Pons (tissue), 1 donor: ENCODE measurements at places on chromosomes 5 and 9.

GRCh38 chr5:76225336-76225735, 142.2 kb downstream of the SV2C start:
- DNase-seq = no peak

GRCh38 chr9:134059661-134060395, 8.0 kb downstream of the BRD3 start:
- DNase-seq = peak; percentile 76

DNA sequence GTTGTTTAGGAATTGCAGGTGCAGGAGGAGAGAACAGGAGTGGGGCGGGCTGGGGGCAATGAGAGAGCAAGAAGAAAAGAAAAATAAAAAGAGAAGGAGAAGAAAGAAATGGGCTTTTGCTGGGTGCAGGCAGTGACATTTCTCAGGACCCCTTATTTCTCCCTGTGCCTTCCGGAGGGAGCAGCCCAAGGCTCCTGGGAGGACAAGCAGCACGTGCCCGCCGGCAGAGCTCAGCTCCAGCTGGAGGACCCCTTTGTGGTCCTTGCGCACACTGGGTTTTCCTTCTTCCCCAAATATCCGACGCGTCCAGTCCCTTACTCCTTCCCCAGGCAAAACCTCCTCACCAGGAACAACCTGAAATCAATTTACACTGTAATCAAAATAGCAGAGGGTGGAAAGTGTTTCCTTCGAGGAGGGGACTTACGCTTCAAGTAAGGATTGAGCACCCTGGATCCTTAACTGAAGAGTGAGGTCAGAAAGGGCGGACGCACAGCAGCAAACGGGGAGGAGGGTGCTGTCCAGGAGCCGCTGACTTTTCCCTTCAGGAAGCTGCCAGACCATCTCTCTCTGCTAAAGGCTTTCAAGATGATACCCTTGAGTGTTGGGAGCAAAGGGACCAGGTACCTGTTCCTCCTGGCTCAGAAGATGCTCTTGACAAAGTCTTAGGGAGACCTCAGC, 2.1 kb downstream of the BTNL9 start:
- DNase-seq = no peak

GRCh38 chr9:130931508-130932254, 7.4 kb downstream of the FIBCD1 start:
- DNase-seq = no peak

- peak; percentile 17 for DNase-seq
These were observed 757 bp downstream of the FXN start for GRCh38 chr9:69036309-69036708.

GRCh38 chr9:121362813-121363621, 7.0 kb downstream of the STOM start:
- peak; percentile 42 for DNase-seq

GRCh38 chr5:14204011-14204670, 61.0 kb downstream of the TRIO start:
- no peak for DNase-seq

DNA sequence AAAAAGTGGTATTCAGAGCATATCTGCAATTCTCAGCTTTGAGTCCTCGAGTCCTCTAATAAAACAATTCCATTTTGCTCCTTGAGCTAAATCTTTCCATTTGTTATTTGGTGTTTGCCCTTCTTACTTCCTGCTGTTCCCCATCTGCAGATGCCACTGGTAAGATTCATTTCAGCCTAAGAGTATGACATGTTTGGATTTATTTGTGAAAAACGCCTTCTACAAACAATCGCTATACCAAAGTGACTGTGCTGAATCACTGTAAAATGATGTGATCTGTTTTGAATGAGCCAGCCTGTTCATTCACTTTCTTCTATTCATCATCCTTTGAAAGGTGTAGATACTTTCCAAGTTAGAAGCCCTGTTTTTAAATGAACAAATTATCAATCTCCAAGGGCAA, 27.7 kb downstream of the KCTD16 start:
- DNase-seq = no peak

DNA sequence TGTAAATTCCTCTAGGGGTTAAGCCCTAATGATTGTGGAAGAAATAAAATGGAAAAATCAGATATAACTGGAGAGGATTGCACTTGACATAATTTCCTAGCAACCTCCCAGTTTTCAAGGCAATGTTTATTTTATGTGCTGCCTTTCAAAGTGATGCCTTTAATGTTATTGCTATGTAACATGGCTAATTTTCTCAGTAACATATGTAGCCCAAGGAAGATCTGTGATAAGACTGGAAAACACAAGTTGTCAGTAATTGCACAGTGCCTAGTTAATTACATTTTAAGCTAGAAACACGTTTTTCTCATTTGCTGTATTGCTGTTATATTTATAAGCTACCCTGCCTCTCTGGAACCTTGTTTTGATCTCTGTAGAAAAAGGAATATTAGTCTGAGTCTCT, 49.2 kb upstream of the KCNN2 start:
- no peak for DNase-seq

GRCh38 chr5:38551030-38552017, 5.1 kb downstream of the LIFR start:
- peak; percentile 89 for DNase-seq

GRCh38 chr9:94096819-94097577, 12.7 kb downstream of the PTPDC1 start:
- no peak for DNase-seq

GRCh38 chr5:59799668-59800346, 93.7 kb downstream of the PDE4D start:
- DNase-seq = peak; percentile 75

DNA sequence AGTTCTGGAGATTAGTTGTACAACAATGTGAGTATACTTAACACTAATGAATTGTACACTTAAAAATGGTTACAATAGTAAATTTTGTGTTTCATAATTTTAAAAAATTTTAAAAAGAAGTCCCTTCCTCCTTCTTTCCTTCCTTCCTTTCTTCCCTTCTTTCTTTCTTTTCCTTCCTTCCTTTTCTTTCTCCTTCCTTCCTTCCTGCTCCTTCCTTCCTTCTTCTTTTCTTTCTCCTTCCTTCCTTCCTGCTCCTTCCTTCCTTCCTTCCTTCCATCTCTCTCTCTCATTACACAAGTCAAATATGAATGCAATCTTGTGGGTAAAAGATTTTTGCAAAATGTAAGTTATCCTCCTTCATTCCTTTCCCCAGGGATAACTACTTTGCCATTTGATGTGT, 97.1 kb upstream of the TBCA start:
- DNase-seq = no peak

DNA sequence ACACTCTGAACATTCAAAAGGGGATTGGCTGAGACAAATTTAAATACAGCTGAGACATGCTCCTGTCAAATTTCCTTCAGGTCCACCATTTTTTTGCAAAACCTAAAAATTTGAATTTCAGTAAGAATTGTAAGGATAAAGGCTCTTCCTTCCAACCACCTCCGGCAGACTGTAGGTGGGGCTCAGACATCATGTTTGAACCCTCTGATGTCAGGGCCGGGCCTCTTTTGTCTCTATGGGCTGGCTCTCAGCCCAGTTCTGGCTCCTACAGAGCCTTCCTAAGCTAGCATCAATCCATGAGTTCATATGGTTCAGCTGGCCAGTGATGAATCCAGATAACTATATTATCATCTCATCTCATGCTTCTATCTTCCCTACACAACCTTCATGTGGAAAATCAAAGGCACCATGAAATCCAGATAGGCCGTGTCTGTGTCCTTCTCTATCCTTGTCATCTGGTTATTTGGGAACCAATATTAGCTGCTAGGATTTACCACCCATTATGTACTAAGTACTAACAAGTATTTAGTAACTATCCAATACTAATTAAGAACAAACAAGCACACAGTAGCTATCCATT, 44.2 kb downstream of the NIPSNAP3B start:
- DNase-seq = peak; percentile 80

GRCh38 chr5:44888435-44888834, 79.7 kb downstream of the MRPS30 start:
- no peak for DNase-seq

DNA sequence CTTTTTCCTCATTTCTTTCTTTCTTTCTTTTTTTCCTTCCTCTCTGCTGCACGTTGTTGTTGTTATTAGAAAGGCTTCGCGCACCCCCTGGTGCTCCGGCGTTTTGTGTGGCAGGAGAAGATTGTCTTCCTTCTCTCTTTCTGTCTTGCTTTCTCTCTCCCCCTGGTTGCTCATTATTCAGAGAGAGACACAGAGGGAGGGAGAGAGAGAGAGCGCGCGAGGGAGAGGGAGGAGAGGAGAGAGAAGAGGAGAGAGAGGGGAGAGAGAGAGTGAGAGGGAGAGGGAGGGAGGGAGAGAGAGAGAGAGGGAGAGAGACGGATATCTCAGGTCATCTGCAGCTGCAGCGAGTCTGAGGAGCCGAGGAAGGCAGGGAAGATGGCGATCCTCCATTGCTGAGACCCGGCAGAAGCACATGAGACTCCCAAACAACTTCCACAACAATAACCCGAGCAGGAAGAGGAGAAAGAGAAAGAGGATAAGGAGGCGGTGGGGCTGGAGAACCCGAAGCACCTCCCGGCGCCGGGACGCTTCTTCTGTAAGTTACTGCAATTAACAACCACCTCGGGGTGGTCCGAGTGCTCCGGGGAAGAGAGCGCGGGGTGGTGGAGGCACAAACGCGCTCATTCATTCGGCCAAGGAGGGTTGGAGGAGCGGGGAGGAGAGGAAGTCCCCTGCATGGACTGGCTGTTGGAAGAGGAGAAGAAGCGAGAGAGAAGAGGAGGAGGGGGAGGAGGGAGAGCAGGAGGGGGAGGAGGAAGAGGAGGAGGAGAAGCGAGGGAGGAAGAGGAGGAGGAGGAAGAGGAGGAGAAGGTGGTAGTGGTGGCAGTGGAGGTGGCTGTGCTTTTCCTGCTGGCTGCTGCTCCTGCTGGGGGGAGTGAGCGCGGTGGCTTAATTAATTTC, at the start of gene ZNF462:
TSS of gene ZNF462 (plus strand) at position 346 of the 900 bp plus-strand sequence. CDS start 60,218 bp downstream, outside the sequence.
- DNase-seq = peak; percentile 87

DNA sequence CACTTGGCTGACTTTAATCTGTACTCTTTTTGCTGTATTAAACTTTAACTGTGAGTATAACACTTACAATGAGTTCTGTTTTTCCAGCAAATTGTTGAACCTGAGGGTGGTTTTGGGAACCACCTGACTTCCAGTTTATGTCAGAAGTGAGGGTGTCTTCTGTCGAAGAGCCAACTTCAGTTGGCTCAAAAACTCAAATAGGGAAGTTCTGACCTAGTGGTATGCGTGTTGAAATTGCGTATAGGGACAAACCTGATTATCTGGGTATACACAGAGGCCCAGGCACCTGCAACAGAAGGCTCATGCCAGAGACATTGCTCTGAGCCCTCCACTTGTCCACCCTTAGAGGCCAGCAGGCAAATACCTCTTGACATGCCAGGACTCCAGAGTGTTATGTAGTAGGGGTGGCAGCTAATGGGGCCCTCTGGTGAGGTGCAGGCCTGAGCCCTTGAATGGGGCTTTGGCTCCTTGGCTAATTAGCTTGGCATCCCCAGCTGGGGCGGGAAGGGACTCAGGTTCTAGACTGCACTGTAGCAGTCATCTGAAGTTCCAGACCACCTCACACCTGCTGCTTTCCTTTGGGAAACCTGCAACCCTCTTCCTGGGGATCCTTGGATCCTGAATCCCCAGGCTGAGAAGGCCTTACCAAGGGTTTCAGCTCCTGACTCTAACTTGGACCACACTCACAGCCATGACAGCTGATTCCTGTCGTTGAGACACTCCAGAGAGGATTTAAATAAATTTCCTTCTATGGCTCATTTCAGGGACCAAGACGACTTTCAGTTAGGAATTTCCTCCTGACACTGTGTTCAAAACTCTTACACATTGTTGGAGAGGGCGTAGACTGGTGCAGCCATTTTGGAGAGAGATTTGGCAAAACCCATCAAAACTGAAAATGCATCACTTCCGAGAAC, 189.6 kb downstream of the HSPA4 start:
- DNase-seq = no peak

GRCh38 chr9:21434202-21435014, 5.8 kb upstream of the IFNA1 start:
- peak; percentile 89 for DNase-seq

- DNase-seq = no peak
These were observed 8.9 kb downstream of the DAB2IP start for GRCh38 chr9:121660367-121660766.

DNA sequence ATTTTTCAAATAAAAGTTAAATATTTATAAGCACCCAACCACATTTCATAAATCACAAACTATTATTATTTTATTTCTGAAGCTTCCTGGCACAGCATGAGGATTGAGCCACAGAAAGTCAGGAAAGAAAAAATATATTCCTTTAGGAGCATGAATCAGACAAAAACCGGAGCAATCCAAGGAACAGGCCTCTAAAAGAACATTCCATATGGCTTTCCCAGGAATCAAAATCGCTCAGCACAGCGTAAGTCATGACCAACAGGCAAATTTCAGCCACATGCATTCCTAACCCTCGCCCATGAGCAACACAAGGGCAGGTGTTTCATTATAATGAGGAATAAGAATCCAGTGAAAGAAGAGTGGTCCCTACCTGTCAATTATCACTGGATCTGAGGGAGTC, 26.7 kb downstream of the EBF1 start:
- no peak for DNase-seq

- DNase-seq = no peak
These were observed 332.4 kb downstream of the MSX2 start for GRCh38 chr5:175056831-175057230.
